ENCODE measurements at places on chromosomes 5 and 9.

- DNase-seq = no peak
These were observed 313 bp downstream of the LCN12 start for GRCh38 chr9:136952321-136952850.

DNA sequence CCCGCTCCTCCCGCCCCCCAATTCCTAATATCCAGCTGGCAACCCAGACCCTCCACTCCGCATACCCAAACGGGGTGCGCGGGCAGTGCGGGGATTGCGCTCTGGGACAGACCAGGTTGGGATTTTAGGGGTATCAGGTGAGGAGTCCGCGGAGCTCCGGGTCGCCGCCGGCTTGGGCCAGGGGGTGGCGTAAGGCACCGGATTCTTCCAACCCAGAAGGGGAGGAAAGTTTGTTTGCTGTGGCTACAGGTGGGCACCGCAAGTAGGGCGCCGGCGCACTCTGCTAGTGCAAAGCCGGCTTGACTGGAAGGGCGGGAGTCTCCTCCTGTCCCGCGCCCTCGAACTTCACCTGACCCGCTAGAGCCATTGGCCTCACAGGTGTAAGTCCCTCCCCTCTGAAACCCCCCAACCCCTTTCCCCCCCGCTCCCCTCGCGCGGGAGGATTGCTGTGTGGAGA is 709 bp downstream of the IQGAP2 start:
- DNase-seq = no peak

- peak; percentile 64 for DNase-seq
These were observed 26.9 kb downstream of the TICAM2 start for GRCh38 chr5:115575167-115576070.

- peak; percentile 80 for DNase-seq
These were observed 9.6 kb upstream of the NME5 start for GRCh38 chr5:138148811-138149210.

- no peak for DNase-seq
These were observed 680.8 kb downstream of the CETN3 start for GRCh38 chr5:89728750-89729149.

GRCh38 chr9:97811533-97812246 is 41.3 kb upstream of the FOXE1 start:
- DNase-seq = peak; percentile 86

GRCh38 chr5:181187500-181188213 is 17.3 kb downstream of the TRIM7 start:
- no peak for DNase-seq

GRCh38 chr9:12414514-12414913 is 278.7 kb upstream of the TYRP1 start:
- no peak for DNase-seq
